ENCODE measurements at places on chromosomes 3 and 15. TPM values are rescaled to one million over a fixed set of nuclear protein-coding genes. Genes with fewer than 3 reads are reported as not detected.

DNA sequence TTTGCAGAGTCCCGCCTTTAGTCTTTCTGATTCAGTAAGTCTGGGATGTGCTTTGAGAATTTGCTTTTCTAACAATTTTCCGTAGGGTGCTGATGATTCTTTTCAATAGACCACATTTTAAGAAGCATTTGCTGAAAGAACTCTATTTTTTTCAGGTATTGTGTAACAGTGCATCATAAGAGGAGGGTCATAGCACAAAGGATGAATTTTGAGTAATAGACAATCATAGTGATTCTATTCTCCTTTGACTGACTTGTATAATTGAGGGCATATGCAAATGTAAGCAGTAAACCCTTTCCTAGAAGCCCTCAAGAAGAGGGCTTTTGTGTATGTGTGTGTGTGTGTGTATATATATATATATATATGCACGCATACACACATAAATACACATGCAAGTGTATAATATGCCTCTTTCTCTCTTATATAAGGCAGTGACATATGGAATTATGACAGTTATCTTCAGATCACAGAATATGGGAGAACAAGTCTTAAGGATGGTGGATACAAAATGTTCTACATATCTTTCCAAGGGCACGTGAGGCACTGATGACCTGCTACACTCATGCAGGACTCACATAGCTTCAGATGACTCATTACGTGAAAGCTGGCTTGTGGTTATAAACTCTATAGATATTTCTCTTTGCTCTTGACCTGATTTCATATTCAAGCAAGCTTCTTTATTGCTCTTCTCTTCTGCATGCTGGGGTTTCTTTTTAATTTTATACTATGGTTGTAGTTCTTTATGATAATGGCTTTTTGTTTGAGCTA, 6.5 kb upstream of the PLSCR1 start:
- peak; percentile 39 for DNase-seq
- peaks cover 5% of the 10 kb centered on the region for H3K36me3 ChIP-seq
- no peak overlapping the region for H3K4me3 ChIP-seq
- peak overlapping the region; percentile 55 for H3K27ac ChIP-seq
- peaks cover 7% of the 10 kb centered on the region for H3K27me3 ChIP-seq
- peaks cover 66% of the 10 kb centered on the region for H3K4me1 ChIP-seq

DNA sequence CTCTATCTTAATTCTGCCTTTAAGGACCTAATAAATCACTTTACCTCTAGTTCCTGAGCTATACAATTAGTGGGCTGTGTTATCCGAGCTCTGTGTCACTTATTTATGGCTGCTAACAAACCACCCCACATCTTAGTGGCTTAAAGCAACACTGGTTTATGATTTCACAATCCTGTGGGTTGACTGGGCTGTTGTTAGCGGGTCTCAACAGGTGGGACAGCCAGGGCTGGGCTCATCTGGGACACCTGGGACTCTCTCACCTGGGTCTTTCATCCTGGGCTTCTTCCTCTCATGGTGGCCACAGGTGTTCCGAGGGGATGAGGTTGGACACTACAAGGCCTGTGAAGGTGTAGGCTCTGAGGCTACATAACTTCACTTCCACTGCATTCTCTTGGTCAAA, 35.8 kb upstream of the CHST2 start:
- no peak overlapping the region for H3K27ac ChIP-seq
- H3K36me3 ChIP-seq, result no peaks in the 10 kb centered on the region

GRCh38 chr3:192826214-192827006, 91.2 kb downstream of the MB21D2 start:
- no peak for DNase-seq
- H3K4me3 ChIP-seq, result no peak overlapping the region
- H3K27me3 ChIP-seq, result no peaks in the 10 kb centered on the region

DNA sequence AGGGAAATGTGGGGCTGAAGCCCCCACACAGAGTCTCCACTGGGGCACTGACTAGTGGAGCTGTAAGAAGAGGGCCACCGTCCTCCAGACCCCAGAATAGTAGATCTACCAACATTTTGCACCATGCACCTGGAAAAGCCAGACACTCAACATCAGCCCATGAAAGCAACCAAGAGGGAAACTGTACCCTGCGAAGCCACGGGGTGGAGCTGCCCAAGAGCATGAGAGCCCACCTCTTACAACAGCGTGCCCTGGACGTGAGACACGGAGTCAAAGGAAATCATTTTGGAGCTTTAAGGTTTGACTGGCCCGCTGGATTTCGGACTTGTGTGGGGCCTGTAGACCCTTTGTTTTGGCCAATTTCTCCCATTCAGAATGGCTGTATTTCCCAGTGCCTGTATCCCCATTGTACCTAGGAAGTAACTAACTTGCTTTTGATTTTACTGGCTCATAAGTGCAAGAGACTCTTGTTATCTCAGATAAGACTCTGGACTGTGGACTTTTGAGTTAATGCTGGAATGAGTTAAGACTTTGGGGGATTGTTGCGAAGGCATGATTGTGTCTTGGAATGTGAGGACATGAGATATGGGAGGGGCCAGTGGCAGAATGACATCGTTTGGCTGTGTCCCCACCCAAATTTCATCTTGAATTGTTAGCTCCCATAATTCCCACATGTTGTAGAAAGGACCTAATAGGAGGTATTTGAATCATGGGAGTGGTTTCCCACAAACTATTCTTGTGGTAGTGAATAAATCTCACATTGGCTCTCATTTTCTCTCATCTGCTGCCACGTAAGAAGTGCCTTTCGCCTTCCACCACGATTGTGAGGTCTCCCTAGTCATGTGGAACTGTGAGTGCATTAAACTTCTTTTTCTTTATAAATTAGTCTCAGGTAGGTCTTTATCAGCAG, 105.8 kb downstream of the CBLB start:
- no peak overlapping the region for H3K27ac ChIP-seq
- H3K4me3 ChIP-seq, result no peak overlapping the region
- peaks cover 76% of the 10 kb centered on the region for H3K36me3 ChIP-seq
- H3K4me1 ChIP-seq, result peaks cover 36% of the 10 kb centered on the region

DNA sequence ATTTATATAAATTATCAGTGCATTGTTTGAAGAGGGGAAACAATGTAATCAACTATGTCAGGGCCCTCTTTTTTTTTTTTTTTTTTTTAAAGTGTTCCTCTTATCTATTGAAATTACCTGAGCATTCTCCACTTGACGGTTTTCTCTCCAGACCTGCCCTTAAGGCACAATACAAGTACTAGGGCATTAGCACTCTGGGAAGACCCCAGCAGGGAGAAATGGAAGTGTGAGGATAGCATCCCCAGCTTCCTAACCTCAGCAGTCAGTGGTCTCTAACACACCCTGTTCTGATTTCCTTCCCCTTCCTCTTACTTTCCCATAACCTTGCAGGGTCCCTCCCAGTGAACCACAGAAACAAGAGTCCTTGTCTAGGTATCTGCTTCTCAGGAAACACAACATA, 458.3 kb upstream of the ARL6 start:
- H3K4me3 ChIP-seq, result no peak overlapping the region
- no peak overlapping the region for H3K27ac ChIP-seq
- no peaks in the 10 kb centered on the region for H3K27me3 ChIP-seq
- no peaks in the 10 kb centered on the region for H3K36me3 ChIP-seq

DNA sequence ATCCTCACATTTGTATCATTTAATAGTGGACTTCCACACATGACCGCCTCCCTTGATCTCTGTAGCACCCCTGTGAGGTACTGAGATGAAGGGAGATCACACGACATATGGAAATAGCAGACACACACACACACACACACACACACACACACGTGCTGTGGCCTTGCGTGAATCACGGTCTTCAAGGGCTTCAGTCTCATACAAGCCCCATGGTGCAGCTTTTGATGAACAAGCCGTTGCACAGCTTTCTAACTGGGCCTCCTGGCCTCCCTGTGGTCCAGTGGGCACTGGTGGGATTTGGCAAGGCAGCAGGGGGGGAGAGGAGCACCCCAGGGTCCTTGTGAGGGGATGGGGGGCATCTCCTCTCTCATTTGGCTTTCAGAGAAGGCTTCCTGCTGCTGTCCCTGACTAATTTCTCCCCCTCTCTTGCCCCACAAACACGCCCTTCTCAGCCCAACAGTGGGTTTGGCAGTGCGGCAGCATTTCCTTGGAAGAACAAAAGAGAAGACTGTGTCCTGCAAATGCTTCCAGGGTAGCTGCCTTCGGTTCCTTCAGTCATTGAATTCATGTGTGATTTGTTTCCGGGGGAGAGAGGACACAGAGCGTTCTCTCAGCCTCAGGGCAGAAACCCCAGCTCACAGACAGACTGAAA, 98.7 kb downstream of the SMAD6 start:
- H3K27me3 ChIP-seq, result peaks cover 12% of the 10 kb centered on the region
- no peaks in the 10 kb centered on the region for H3K4me1 ChIP-seq
- no peak overlapping the region for H3K27ac ChIP-seq
- H3K4me3 ChIP-seq, result no peak overlapping the region
- no peaks in the 10 kb centered on the region for H3K36me3 ChIP-seq

DNA sequence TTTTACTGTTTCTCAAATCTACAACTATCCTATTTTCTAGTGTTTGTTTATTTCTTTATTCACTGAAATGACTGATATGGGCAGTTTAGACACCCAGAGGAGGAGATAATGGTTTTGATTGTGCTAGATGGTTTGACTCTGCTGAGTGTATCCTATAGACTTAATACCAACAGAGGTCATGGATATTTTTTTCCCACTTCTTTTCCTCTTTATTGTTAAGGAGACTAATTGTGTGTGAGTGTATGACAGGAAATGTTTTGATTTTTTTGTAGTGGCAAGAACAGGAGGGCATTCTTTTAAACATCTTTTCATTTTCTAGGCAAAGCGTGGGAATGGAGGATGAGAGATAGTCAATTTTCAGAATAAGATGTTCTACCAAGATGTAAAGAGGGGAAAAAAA, 223.5 kb downstream of the CHST2 start:
- DNase-seq, result no peak
- no peaks in the 10 kb centered on the region for H3K36me3 ChIP-seq
- H3K27ac ChIP-seq, result no peak overlapping the region
- no peak overlapping the region for H3K4me3 ChIP-seq
- no peaks in the 10 kb centered on the region for H3K27me3 ChIP-seq
- H3K4me1 ChIP-seq, result peaks cover 13% of the 10 kb centered on the region

Gene FANCD2OS
- not detected for total RNA-seq
